ENCODE measurements at places on chromosomes 2 and 18.

DNA sequence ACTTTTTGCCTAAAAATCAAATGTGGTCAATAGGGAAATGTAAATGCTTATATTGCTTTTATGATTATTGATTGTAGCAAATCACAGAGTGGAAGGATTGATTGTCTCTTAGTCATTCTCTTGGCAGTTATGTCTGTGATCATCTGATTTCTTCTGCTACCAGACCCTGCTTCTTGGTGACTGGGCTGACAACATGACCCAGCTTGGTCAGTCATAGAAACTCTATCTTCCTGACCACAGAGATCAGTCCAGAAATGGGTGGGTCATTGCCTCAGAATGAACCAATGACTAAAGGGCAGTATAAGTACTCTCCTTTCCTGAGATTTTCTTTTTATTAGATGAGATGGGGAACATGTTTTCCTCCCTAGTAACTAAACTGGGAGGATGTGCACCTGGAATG is 87.6 kb downstream of the MAIP1 start:
- no peak for DNase-seq

GRCh38 chr2:190837420-190837819 is 43.2 kb upstream of the GLS start:
- DNase-seq: no peak

GRCh38 chr2:216849987-216850386 is 9.9 kb downstream of the TNP1 start:
- no peak for DNase-seq

GRCh38 chr2:75633620-75634019 is 13.0 kb upstream of the MRPL19 start:
- DNase-seq: no peak

DNA sequence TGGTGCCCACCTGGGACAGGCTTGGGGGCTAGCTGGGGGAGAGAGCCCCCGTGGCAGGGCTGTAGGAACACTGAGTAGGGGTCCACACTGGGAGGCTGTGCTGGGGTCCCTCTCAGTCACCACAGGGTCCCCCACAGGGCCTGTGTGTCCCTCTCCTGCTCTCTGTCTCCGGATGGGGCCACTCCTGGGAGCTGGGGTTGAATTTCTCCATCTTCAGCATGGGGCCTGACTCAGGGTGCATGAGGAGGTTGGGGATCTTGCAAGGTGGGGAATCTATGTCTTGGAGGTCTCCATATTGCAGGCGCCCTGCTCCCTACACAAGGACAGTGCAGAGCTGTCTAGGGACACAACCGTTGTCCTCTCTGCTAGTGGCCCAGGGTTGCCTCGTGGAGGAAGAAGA is 78.7 kb upstream of the HDAC4 start:
- no peak for DNase-seq

DNA sequence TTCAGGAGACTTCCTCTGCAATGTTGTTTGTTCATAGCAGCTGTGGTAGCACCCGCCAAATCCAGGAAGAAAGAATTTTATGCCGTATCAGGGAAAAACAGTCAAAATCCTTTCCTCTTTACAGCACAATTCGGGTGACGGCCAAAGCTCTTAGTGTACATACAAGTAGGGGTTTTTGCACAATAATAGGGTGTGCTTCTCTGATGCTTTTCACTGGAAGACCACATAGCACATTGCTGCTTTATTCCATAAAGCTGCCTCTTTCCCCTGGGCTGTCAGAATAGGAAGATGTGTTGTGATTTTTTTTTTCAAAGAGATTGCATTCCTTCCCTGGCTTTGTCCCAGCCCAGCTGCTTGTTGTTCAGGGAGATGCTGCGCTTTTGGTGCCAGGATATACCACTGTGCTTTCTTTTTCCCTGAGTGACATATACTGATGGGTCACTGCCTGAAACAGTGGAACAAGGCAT is 27.2 kb upstream of the LANCL1 start:
- DNase-seq: no peak

DNA sequence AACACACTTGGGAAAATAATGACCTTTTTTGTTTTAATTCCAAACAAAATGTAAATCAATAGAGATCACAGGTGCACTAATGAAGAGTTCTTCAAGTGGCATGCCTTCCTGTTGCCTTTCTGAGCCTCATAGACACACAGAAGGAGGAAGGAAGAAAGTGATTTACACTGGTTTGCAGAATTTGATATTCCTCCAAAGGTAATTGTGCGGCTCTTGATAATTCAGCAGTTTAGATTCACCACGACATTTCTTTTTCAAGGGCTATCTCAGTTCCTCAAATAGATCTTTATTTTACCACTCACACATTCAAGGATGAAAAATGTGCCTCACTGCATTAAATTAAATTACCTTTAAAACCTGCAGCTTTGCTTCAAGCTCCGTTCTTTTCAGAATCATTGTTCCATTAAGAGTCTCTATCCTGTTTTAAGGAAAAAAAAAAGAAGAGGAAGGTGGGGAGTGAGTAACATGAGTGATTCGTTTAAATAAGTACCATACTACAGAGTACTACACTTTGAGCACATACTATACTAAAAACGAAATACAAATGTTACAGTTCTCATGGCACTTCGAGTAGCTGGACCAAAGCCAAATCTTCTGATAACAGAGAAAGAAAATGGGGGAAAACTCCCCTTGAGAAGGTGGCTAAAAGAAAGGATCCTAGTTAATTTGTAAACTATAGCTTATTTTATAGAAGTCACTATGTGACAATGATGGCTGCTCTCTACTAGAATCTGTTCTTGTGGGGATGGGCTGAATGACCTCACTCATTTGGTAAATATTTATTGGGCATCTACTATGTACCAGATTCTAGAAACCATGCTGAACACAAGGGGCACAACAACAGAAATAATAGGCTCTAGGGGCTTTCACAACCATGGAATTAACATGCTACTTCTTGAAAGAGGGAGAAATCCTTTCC is 16.6 kb downstream of the CYTIP start:
- no peak for DNase-seq

DNA sequence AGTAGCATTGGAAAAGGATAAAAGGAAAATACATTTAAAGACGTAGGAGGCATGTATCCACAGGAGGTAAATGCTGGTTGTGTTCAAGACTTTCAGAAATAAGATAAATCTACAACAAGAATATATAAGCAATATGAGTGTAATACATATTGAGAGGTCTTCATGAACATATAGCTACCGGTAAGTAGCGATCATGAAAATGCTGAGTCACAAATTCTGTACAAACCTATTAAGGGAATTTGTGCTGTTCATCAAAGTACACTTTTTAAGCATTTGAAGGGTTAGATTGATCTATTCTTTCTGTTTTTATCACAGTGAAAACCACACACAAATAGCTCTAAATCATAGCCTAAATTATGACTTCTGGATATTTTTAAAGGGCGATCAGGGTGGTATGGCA is 173.1 kb upstream of the NYAP2 start:
- no peak for DNase-seq
